Activated naive CD4-positive, alpha-beta T cell treated with anti-CD3 and anti-CD28 coated beads, Interleukin-2, amount 50 U/mL, for 72 hours (primary cell): ENCODE measurements at places on chromosomes 4 and X. TPM values are rescaled to one million over a fixed set of nuclear protein-coding genes. Genes with fewer than 3 reads are reported as not detected.

COX18 gene
- total RNA-seq: 27.8 TPM

ERAS gene
- 0.23 TPM for total RNA-seq

- no peak for DNase-seq
These were observed 6.4 kb upstream of the GSX2 start for GRCh38 chr4:54093324-54094240.

SHOX gene
- total RNA-seq: not detected

DNA sequence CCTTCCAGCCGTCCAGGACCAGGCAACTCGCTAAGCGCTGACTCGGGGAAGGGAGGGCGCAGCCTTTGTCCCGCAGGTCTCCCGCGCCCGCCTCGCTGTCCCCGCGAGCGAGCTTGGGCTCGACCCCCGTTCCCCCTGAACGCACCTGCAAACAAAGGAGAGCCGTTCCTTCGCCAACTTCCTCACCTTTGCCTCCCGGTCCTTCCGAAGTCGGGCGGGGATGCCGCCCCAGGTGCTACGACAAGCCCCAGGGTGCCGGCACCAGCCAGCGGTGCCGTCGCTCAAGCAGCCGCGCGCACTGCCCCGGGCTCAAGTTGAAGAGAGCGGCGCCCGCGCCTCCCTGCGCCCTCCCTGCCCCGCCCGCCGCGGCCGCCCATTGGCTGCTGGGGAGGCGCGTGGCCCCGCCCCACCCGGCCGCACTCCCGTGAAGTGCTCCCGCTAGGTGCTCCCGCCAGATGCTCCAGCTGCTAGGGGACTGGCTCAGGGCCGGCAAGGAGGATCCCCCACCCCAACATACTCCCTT lies 107.1 kb downstream of the NSUN7 start:
- DNase-seq: peak; percentile 72

GPR82 gene
- not detected for total RNA-seq

DNA sequence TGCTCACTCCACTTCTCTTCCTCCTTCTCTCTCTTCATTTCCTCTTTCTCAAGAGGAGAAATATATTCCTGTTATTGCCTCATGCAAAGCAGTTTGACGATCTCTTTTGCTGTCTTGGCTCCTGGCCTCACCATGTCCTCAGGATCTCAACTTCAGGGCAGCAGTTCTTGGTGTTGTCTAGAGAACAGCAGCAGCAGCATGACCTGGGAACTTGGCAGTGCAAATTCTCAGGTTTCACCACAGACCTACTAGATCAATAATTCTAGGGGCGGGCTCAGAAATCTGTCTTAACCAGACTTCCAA lies 193.4 kb upstream of the EDNRA start:
- no peak for DNase-seq

- DNase-seq: peak; percentile 57
These were observed 605.9 kb upstream of the DIPK2B start for GRCh38 chrX:45806410-45807121.

DNA sequence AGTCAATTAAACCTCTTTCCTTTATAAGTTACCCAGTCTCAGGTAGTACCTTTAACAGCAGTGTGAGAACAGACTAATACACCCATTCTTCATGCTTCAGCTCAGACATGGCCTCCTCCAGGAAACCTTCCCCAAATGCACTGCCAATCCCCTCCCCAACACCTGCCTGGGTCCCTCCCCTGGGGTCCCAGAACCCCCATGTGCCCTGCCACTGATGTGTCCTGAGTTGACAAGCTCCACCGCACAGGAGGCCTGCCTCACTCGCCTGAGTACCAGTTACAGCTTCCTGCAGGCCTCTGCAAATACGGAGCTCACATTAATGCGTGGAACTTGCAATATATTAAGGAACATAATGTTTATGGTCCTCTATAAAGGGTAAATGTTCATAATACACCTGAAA lies 34.9 kb upstream of the CRMP1 start:
- no peak for DNase-seq

DNA sequence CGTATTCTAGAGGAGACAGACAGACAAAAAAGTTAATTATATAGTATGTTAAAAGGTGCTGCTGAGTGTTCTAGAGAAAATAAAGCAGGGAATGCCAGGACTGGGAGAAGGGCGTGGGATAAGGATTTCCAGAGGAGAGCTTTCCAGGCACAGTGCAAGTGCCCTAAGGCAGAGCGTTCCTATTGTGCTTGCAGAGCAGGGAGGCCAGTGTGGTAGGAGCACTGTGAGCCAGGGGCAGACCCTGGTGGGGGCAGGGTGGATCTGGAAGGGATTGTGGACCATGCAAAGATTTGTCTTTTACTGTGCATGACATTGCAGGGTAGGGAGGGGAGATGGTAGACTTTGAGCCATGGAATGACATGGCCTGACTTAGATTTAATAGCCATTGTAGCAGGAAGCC lies 25.8 kb downstream of the EXOC1 start:
- no peak for DNase-seq

DNA sequence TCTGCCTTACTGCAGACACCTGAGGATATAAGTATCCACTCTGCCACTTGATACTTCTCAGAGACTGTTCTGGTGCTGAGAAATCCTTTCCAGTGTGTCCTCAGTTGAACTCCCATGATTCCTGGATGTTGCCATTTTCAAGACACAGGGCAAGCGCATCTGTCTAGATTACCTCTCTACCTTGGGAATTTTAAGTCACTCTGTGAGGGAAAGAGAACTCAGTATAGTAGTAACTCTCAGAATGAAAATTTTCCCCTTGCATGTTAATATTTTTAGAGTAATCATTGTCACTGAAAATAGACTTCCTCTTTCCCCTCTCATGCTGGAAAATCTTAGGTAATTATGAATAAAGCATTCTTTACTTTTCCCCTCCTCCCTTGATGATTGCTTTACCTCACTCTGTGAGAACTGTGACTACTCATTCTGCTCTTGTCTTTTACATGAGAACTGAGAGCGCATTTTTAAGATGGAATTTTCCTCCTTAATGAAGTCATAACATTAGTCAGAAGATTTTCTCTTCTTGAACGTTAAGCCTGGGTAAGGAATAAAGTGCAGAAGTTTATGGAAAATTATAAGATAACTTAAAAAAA lies 45.0 kb downstream of the TET2 start:
- no peak for DNase-seq

NLGN4X gene
- total RNA-seq: not detected

GRCh38 chr4:88043586-88044340 lies 36.3 kb downstream of the PKD2 start:
- DNase-seq: no peak

DNA sequence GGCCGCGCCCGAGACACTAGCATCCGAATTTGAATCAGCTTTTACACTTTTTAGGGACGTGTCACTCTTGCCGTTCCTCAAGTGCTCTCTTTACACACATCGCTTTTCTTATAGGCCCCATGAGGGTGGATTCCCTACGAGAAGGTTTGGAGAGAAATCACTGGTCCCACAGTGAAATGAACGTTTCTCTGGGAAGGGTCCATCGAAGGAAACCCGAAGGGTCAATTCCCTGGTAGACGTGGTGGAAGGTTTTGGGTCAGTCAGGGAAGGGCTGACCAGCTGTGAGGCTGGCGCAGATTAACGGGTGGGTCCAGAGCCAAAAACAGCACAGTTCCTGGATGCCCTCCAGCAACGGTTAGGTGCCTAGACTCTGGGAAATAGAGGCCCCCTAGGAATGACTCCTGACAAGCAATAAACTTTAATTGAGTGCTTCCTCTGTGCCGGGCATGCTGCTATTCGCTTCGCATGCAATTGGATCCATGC lies 35.9 kb downstream of the ETDC start:
- no peak for DNase-seq

- no peak for DNase-seq
These were observed 265.2 kb upstream of the BOD1L1 start for GRCh38 chr4:13892739-13893105.

DNA sequence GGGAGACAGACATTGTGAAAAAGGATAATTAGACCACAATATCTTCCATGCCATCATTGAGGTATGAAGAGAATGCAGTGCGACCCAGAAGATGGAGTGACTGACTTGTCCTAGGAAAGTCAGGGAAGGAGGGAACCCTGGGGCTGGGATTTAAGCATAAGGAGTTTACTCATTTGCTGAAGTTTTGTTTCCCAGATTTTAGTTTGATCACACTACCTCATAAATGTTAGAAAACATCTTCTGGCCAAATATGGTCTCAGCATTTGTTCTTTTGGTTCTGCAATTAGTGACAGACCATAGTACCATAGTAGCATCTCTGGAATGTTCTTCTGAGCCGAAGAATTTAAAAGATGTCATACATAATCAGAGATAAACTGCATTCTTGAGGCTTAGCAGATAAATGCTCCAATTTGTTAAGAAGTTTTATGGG lies 96.5 kb upstream of the PGRMC2 start:
- no peak for DNase-seq

DNA sequence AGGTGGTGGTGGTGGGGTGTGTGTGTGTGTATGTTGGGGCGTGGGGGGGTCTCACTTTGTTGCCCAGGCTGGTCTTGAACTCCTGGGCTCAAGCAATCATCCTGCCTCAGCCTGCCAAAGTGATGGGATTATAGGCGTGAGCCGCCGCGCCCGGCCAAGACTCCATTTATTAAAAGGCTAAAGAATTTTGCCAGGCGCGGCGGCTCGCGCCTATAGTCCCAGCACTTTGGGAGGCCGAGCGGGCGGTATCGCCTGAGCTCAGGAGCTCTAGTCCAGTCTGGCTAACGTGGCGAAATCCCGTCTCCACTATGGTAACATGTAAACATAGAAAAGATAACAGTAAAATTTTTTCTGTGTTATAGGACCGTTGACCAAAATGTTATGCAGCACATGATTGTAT lies 3.7 kb upstream of the UBA1 start:
- DNase-seq: no peak

DNA sequence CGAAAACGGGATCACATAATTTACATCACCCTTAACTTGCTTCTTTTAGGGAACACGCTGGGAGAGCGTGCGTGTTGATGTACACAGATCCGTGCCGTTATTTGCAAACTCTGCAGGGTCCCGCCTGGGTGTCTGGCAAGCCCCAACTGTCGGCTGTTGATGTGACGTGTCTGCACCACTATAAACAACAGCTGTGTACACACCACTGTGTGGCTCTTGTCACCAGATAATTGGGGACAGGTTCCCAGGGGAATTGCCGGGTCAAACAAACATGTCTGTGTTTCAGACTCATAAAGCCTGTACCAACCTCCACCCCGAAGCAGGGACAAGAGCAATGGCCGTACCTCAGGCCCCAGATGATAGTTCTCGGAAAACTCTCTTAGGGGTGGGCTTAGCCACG lies 105.0 kb upstream of the AFAP1 start:
- DNase-seq: no peak

DNA sequence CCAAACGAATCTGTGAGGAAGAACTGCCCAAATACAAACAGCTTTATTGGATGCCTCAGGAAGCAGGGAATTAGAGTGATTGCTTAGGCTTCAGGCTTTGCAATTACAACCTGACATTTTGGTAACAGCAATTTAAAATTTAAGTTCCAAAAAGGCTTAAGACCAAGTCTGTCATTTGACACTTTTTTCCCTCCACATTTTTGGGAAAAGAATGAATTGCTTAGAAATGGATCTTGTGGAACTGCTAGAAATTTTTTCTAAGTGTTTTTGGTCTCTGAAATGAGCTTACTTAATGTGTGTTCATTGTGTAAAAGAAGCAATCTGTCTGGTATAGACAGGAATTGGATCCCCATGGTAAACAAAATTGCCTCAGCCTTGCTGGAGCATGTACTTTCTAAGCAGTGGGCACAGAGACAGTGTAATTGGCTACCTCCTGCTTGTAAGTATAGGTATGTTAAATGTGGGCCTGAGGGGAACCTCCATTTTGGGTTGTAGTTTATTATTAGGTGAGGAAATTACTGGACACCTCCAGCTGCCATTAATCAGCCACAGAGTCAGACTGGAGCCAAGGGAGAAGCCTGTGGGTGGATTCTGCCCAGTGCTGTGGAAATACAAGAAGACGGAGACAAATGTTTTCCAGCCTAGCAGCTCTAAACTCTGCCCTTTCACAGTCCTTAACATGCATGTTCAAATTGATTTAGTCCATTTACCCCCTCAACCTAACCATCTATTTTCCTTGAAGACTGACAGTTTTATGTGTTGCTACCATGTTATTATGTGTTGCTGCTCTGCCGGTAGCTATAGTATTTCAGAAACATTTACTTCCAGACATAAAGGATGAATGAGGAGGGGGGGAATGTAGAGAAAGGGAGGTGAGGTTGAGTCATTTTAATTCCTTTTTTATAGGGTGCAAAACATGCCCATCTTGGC lies 473.0 kb downstream of the SPRY1 start:
- DNase-seq: no peak

GRCh38 chr4:122758033-122758432 lies 25.5 kb downstream of the BBS12 start:
- no peak for DNase-seq

- DNase-seq: no peak
These were observed 5.3 kb downstream of the ASB11 start for GRCh38 chrX:15310117-15310516.

DNA sequence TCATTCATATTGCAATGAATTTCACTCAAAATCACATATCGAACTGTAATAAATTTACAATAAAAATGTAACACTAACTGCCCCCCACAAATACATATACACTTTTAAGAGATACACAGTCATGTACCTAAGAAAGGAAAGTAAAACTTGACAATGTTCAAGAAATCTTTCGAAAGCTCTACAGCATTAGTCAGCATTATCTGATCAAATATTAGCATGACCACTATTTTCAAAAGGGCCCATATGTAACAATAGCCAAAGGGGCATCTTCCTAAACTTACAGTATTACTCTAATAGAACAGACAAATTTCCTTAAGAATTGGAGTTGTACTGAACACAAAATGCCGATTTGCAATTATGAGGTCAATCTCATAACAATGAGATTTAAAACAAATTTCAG lies 51.8 kb downstream of the STX18 start:
- DNase-seq: no peak

GRCh38 chr4:170198747-170199146 lies 109.0 kb upstream of the AADAT start:
- no peak for DNase-seq

GRCh38 chr4:152166567-152166966 lies 369.3 kb downstream of the FBXW7 start:
- no peak for DNase-seq

ENPP6 gene
- total RNA-seq: 0.47 TPM

DNA sequence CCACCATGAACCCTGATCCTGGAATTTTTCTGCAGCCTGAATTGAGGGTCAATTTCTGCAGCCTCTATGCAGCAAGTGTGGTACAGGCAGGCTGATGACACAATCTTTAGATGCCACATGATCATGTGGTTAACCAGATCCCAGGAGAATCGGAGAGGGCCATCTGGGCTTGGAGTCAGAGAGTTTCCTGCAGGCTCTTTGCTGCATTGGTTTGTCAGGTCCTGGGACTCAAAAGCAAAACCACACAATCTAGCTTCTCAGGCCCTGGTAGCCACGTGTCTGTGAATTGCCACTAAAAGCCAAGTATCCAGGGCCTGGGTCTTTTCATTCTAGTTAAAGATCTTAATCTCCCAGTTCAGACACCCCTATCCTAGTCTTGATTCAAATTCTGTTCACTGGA lies 464.5 kb downstream of the BCOR start:
- DNase-seq: no peak

PALLD gene
- total RNA-seq: 2.8 TPM

- DNase-seq: no peak
These were observed 1.2 kb downstream of the POU3F4 start for GRCh38 chrX:83509254-83509801.

- DNase-seq: no peak
These were observed 32.6 kb upstream of the STOX2 start for GRCh38 chr4:183872531-183872930.
